ENCODE measurements at places on chromosomes 7 and 10.

DNA sequence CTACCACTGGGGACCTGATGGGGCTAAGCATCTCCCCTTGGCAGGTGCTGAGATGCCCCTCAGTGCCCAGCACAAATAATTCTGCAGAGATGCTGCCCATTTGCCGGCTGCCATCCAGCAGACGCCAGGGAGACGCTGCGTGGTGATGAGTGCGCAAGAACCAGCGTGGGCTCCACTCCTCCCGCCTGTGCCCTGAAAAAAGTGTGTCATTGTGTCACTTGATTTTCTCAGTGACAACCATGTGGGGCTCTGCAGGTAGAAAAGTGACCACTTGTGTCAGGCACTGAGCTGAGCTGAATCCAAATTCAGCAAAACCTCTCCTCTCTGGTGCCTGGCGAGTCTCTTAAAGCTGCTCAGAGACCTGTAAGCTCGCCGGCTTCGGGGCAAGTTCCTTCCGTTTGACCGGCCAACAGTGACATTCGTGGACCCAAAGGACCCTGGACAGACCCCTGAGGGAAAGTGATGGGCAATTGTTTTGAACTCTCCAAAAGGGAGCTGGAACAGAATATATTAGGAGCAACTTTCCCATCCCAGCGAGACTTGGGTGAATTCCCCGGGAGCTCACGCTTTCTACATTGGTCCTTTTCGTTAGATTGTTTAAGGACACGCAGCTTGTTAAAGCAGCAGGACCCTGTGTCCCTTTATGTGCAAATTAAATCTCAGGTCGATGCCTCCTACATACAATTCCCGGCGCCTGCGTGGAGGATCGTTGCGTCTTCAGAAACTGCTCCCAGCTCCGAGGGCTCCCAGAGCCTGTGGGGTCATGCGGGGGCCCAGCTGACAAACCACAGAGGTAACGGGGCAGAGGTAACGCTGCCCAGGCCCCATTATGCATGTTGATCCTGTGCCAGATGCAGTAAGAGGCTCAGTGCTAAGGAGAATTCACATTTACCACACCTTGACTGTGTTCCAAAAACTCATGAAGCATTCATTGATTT, 332.7 kb downstream of the ADARB2 start:
- DNase-seq = no peak

DNA sequence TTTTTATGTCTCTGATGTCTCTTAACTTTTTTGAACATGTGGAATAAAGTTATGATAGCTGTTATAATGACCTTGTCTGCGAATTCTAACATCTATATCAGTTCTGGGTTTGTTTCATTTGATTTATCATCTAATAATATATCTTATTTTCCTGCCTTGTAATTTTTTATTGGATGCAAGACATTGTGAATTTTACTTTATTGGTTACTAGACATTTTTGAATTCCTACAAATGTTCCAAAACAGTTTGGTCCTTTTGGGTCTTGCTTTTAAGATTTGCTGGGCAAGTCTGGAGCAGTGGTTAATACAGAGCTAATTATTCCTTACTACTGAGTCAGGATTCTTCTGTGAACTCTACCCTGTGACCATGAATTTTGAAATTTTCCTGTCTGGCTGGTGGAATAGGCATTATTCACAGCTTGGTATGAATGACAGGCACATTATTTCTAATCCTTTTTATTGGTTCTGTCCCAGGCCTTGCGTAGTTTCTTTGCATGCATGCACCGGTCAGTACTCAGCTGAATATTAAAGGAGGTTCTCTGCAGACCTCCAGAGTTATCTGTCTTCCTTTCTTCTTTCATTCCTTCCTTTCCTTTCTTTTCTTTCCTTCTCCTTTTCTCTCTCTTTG, 9.0 kb downstream of the CUTC start:
- no peak for DNase-seq

DNA sequence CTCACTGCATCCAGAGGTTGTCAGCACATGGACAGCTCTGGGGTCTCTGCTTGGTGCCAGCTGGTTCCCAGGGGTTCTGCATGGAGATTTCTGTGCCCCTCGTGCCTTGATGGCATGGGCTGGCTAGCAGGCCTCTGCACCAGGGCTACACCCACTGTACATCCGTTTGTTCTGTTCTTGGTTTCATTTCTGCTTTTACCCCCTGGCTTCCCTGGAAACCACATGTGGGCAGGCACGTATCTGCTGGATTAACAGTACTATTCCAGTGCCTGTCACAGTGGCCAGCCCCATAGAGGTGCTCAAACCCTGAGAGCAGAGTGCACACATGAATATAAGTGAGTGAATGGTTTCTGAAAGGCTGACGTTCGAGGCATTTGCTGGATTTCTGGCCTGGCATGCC, 207.2 kb upstream of the GPR26 start:
- DNase-seq = no peak

DNA sequence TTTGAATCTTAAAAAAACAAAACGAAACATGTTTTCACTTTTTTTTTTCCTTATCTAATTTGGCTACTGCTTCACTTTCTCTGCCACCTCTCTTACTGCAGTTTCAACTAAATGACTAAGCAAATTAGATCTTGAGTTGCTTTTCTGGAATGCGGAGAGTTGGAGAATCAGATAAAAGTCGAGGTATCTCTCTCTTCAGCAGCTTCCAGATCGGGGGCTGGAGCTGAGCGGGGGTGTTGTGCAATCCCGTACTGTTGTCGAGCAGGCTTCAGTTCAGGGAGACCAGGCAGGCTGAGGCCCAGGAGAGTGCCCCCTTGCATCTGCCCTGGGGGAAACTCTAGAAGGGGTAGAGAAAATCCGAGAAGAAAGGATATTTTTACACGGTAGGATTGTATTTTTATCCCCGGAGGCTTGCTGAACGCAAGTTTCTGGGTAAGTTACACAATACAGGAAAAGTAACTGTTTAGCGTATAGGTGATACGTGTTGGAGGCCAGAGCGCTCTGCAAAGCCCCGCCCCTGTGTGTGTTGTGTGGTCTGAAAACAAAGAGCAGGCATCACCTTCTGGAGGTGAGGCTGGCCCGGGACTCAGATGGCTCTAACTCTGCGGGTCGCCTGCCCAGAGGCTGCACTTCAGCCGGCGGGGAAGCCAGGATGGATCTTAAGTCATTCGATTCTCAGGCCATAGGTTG, 116.6 kb downstream of the KLF6 start:
- DNase-seq = no peak

DNA sequence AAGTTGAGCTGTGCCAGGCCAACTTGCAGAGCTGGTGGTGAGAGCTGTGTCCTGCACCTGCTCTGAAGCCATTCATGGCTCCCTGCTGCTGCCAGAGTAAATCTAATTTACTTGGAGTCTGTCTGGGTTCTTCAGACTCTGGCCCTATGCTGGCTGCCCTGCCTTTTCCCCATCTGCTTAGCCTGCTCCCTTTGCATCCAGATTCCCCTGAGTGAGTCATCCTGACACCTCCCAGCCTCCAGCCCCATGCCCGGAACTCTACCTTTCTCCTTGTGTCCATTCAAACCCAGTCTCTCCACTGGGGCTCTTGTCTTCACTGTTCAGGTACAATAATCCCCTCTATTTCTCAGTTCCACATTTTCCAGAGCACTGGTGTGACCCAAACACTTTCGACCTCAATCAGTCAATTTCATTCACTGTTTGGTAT, 434.4 kb upstream of the ZMIZ1 start:
- DNase-seq = peak; percentile 60

DNA sequence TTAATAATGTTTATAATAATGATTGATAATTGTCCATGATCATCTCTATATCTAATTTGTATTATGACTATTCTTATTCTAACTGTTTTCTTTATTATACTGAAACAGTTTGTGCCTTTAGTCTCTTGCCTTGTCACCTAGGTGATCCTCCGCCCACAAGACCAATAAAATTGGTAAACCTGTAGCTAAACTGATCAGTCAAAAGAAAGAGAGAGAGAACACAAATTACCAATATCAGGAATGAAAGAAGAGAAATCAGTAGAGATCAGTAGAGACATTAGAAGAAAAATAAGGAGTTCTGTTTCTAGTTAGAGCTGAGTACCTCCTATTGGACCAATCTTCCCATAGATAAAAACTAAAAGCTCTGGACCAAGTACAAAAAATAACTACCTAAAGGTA, 6.1 kb upstream of the COA1 start:
- no peak for DNase-seq

DNA sequence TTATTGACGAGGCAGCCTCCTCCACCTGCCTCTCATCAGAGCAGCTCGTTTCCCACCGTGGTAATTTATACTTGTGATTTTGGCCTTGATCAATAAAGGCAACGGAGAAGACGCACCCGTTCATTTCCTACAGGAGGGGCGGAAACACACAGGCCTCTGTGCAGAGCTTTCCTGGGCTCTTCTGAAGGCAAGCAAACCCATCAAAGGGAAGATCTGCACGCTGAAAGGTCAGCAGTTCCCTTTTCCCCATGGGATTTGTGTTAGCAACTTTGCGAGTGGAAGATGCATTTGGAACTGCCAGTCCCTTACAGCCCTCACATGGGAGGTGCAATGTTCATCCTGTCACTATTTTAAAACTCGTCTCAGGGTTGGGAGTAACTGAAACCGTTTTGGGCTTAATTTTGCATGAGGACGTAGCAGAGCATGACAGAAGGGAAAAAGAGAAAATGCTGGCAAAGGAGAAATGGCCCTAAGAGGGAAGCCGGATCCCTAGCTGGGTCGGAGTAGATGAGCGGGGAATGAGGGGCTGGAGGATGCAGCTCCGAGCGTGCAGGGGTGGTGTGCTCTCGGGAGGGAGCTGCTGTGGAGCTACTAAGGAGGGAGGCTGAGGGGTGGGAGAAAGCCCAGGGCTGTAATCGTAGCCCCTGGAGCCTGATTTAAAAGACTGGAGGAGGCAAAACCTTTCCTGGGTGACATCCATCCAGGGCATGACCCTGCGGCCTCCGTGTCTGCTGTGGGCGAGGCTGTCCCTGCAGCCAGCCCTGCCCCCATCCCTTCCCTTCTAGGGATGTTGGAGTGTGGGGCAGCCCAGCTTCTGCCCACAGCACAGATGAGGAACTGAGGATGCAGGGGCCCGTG, 111.1 kb upstream of the FAM20C start:
- peak; percentile 0 for DNase-seq

- peak; percentile 100 for DNase-seq
These were observed 253.2 kb upstream of the INHBA start for GRCh38 chr7:41955893-41956675.

GRCh38 chr10:45227456-45227855, 88.0 kb downstream of the OR13A1 start:
- no peak for DNase-seq

DNA sequence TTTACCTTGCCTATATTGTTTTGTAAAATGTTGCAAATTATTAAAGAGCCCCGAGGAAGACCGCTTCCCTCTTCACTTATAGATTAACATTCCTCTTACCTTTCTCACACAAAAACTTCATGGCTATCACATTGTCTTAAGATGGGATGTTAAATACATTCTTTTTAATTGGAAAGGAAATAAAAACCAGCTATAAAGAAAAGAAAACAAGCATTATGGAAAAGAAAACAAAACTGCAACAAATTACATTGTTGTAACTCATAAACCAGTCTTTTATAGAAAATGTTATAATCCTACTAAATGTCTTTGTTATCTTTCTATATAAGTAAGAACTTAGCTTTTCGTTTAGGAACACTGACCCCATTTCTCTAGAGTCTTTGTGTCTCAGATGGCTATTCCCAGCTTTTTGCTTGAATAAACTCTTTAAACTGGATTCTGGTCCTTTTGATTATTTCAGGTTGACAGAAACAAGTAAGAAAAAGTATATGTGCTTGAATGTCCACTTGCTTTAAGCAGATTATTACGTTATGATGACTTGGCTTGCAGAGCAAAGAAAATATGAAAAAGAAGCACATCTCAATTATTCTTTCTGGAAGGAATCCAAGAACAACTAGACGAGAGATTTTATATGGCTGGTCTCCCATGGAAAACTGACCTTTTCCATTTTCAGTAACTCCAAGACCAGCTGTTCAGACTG, 128.2 kb downstream of the AKR1D1 start:
- no peak for DNase-seq

- DNase-seq = no peak
These were observed 2.8 kb downstream of the FAM20C start for GRCh38 chr7:195010-195829.

- DNase-seq = no peak
These were observed 139.3 kb downstream of the CXCL12 start for GRCh38 chr10:44245601-44245938.

GRCh38 chr10:12390733-12391132, 41.4 kb downstream of the CAMK1D start:
- DNase-seq = no peak

GRCh38 chr10:44949915-44950314, 9.7 kb upstream of the RASSF4 start:
- DNase-seq = no peak

DNA sequence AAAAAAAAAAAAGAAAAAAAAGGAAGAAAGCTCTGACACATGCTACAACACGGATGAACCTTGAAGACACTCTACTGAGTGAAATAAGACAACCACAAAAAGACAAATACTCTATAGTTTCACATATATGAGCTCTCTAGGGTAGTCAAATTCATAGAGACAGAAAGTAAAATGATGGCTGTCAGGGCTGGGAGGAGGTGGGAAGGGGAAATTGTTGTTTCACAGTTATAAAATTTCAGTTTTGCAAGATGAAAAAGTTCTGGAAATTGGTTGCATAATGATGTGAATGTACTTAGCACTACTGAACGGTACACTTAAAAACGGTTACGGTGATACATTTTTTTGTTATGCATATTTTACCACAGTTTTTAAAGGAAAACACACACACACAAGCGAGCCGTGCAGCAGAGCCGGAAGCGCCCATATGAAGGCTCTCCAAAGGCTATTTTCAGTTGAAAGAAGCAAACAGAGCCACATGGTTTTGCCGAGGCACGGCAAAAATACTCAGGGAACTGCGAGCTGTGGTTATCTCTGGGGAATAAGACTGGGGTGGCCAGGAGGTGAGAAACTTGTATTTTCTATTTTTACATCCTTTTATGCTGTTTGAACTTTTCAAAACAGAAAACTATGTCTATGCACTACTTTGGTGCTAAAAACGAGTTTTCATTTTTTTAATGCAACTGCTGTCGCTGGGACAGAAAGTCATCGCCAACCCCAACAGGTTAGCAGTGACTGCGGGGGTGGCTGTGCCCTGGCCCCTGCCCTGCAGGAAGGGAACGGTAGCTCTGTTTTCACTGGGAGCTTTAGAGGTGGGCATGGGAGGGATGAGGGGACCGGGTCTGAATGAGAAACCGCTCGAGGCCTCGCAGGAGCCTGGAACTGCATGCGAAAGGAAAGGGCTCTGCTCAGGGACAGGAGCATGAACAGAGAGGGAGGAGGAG, 132.9 kb downstream of the OAT start:
- no peak for DNase-seq

GRCh38 chr10:112533916-112534315, 86.9 kb downstream of the VTI1A start:
- DNase-seq = no peak

DNA sequence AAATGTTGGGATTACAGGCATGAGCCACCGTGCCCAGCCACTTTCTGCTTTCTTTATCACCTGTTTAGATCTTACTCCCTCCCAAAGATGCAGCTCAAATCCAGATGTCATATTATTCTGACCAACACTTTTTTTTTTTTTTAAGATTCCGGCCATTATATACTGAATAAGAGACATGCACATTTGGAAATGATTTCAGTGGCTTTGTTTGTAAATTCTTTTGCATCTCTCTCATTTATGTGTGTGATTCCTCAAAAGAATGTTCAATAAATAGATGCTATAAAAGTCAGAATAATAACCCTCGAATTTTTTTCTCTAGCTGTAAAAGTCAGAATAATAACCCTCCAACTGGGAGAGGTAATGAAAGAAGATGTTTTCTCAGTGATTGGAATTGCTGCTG, 25.4 kb downstream of the HECW1 start:
- no peak for DNase-seq

- no peak for DNase-seq
These were observed 115.8 kb upstream of the TCERG1L start for GRCh38 chr10:131427281-131427680.

Data from Daoy (cell line).